Fibroblast of skin of right biceps (primary cell): ENCODE measurements at places on chromosomes 16 and 17.

GRCh38 chr16:84557059-84557458 is 52.6 kb upstream of the MEAK7 start:
- DNase-seq, result no peak

DNA sequence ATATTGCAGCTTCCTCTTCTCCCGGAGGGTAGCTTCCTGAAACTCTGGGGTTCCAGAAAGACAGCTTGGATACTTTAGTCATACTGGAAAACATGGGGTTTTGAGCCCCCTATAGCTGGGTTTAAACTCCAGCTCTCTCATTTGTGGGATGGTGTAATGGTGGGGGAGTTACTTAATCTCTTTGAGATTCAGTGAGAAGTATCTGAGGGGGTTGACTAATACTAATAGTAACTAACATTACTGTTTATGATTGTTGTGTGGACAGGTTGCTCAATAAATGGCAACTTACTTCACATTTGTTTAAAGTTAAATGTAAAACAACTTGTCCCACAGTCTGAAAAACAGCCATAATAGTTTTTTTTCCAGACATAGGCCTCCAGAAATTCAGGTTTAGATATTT is 5.1 kb upstream of the SUZ12 start:
- DNase-seq, result no peak

- no peak for DNase-seq
Observed at GRCh38 chr17:81707725-81708646, 4.1 kb upstream of the SLC25A10 start.

DNA sequence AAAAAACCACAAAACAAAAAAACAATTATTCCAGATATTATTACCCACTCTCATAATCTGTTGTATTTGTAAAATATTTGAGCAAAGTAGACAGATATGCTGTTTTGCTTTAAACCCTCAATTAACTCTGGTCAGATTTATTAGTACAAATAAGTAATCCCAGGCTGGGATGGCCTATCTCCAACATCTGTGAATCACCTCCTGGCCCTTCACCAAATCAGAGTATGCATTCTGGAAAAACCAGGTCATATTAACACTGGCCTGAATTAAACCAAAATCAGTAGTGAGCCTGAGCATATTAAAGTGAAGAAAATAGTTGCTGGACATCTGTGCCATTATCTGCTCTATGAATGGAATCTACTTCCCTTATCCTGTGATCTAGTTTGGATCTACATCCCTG is 41.0 kb downstream of the STAT3 start:
- DNase-seq, result peak; percentile 89

DNA sequence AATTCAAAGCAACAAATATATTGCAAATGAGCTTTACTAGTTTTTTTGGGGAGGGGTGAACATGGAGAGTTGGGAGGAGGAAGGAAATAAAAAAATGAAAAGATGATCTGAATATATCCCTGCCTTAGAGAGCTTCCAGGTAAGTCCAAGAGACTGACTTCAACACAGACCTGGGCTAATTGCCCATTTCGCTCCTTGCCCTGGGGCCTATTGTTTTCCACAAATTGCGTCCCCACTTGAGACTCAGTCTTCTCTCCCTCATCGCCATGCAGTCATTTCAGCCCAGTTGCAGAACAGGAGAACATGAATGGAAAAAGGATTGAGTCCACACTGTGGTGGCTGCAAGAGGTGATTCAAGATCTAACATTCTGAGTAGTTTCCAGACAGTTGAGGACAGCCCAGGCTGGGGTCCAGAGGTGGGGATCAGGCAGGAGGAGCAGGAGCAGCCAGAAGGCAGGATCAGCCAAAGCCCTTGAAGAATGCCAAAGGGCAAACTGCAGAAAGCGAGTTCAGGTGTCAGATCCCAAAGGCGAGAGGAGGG is 21.6 kb upstream of the TOB1 start:
- DNase-seq, result no peak

DNA sequence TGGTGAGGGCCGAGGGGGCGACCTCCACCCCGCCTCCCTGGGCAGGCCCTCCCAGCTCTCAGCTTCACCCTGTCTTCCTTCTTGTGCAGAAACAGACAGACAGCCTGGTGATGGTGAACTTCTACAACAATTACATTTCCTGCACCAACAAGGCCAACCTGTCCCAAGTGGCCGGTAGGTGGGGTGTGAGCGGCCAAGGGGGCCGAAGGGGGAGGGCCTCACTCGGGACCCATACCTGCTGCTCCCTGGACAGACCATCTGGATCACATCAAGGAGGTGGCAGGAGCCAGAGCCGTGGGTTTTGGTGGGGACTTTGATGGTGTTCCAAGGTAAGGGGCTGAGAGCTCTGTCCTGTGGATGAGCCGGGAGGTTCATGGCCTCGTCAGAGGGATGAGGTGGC is 20.1 kb downstream of the CHMP1A start:
- no peak for DNase-seq

DNA sequence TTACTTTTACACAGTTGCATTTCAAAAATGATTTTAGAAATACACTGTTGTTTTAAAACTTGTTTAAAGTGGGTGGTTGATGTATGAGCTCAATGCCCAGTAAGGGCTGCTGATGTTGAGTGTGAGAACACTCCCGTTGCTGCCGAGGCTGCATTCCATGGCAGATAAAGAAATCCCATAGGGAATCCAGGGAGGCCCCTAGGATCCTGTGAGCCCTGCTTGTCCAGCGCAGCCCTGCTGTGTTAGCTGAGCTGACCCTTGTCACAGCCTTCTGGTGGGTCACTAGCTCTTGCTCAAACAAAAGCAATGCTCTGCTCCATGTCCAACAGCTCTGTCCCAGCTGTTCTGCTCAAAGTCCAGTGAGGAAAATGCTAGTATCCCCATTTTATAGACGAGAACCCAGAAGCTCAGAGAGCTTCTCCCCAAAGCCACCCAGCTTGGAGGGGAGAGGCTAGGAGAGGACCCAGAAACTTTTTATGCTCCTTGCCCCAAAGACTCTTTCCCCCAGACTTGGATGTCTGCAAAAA is 18.6 kb upstream of the COL1A1 start:
- peak; percentile 87 for DNase-seq

DNA sequence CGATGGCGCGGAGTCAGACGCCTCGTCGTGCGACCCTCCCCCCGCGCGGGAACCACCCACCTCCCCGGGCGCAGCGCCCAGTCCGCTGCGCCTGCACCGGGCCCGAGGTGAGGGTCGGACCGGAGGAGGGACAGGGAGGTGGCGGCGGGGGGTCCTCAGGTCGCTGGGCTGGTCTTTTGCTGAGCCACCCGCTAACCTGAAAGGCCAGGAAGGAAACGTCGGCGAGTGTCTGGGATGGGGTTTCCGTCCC is 4.9 kb downstream of the TBX2 start:
- no peak for DNase-seq

GRCh38 chr16:83959656-83960434 is 6.8 kb downstream of the OSGIN1 start:
- DNase-seq, result no peak

GRCh38 chr17:37430051-37430627 is 23.5 kb downstream of the TADA2A start:
- peak; percentile 69 for DNase-seq

GRCh38 chr16:48542020-48542473 is 67.9 kb downstream of the N4BP1 start:
- peak; percentile 58 for DNase-seq

DNA sequence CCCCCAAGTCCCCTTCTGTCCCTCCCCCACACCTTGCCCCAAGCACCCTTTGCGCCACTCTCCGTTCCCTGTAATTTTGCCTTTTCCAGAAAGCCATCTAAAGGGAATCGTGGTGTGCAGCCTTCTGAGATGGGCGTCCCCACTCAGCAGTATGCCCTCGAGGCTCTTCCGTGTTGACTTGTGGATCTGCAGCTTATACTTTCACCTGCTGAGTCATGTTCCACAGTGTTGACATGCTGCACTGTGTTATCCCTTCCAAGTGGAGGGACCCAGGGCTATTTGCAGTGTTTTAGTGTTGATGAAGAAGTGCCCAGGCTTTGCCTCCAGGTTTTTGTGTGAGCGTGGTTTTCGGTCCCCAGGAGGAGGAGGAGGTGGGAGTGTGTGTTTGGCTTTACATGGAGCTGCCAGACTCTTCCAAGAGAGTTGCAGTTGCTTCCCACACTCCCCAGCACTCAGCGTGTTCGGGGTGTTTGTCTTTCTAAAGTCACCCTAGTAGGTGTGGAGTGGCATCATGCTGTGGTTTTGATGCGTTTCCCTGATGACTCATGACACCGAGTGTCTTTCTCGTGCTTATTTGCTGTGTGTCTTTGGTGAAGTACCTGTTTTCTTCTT is 32.1 kb upstream of the JPT2 start:
- DNase-seq, result peak; percentile 11

DNA sequence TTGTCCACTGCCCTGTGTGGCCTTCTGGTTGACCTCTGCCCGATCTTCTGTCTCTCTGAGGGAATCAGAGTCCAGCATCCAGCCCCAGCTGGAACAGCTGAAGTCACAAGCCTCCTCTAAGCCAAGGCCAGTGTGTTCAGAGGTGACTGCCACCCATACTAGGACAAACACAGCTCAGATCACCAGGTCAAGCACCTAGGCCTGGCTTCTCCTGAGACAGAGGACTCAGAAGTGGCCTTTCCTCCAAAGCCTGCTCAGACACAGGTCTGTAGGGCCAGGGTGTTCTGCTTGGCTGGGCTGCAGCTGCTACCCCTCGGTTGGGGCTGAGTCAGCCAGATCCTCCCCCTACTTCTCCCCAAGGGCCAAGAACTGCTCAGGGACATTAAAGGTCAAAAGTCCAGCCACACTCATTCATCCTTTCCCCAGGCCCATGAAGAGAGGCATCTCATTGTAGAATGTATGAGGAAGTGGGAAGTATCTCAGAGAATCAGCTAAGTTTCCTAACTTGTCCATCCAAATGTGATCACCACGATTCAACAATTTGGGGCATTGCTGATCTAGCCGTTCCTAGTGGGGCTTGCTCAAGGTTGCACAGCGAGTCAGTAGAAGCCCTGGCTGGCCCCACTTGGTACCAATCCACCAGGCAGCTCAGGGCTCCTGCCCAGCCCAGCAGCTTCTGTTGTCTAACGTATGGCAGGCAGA is 7.6 kb downstream of the SLC46A1 start:
- no peak for DNase-seq

DNA sequence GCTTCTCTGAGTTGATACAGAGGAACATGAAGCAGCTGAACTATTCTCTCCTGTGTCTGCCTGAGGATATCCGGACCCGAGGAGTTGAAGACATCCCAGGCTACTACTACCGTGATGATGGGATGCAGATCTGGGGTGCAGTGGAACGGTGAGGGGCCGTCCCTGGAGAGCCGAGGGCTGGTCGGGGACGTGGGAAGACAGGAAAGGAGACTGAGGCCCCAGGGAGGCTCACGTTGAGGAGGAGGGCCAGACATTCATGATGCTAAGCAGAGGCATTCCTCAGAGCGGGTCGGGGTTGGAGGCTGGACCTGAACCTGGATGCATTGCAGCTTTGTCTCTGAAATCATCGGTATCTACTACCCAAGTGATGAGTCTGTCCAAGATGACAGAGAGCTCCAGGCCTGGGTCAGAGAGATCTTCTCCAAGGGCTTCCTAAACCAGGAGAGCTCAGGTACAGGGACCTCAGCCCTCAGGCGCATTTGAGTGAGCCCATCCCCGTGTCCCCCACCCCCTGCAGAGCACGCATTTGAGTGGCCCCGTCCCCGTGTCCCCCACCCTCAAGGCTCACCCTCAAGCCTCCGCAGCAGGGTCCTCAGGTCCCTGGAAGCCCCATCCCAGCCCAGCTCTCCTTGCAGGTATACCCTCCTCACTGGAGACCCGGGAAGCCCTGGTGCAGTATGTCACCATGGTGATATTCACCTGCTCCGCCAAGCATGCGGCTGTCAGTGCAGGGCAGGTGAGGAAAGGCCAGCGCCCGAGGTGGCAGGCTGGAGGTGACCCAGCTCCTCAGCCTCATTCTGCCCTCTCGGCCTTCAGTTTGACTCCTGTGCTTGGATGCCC is 8.3 kb downstream of the ALOX15B start:
- no peak for DNase-seq

GRCh38 chr17:78899361-78900260 is 3.4 kb downstream of the CEP295NL start:
- no peak for DNase-seq

- DNase-seq, result peak; percentile 31
Observed at GRCh38 chr17:80124351-80124981, 22.5 kb downstream of the EIF4A3 start.

GRCh38 chr16:87602821-87603683 is 744 bp downstream of the JPH3 start:
- no peak for DNase-seq

GRCh38 chr17:17493986-17494466 is 2.2 kb downstream of the RASD1 start:
- no peak for DNase-seq

GRCh38 chr16:85401370-85401916 is 211.7 kb upstream of the GSE1 start:
- DNase-seq, result no peak

GRCh38 chr16:11783319-11784037 is 13.6 kb downstream of the ZC3H7A start:
- DNase-seq, result peak; percentile 69
